Activated CD4-positive, CD25-positive, alpha-beta regulatory T cell (primary cell): ENCODE measurements at places on chromosomes 4 and X.

GRCh38 chr4:121564840-121565375, 131.9 kb downstream of the ANXA5 start:
- no peak for DNase-seq

DNA sequence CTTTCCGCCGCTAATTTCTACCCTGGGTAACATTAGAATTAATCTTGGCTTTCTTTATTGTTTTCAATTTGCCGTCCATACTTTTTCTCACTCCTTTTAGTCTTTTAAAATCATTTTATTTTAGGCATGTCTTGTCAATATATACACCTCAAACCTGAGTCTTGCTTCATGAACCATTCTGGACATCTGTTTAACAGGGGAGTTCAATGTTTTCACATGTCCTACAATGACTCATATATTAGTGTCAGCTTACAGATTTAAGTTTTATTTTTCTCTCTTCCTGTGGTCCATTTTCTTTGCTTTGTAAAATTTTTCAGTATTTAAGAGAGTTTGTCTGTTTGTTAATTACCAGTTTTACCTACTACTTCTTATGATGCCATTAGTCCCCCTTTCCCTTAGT, 89.5 kb downstream of the LCORL start:
- no peak for DNase-seq

DNA sequence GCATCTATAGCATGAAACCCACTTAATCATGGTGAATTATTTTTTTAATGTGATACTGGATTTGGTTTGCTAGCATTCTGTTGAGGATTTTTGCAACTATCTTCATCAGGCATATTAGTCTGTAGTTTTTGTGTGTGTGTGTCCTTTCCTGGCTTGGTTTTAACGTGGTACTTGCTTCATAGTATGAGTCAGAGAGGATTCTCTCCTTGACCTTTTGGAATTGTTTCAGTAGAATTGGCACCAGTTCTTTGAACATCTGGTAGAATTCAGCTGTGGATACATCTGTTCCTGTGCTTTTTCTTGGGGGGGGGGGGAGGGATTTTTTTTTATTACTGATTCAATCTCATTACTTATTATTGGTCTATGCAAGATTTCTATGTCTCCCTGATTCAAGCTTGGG, 232.0 kb upstream of the KLF8 start:
- DNase-seq = no peak

- no peak for DNase-seq
Measured at GRCh38 chr4:60544981-60545380, 655.1 kb upstream of the ADGRL3 start.

DNA sequence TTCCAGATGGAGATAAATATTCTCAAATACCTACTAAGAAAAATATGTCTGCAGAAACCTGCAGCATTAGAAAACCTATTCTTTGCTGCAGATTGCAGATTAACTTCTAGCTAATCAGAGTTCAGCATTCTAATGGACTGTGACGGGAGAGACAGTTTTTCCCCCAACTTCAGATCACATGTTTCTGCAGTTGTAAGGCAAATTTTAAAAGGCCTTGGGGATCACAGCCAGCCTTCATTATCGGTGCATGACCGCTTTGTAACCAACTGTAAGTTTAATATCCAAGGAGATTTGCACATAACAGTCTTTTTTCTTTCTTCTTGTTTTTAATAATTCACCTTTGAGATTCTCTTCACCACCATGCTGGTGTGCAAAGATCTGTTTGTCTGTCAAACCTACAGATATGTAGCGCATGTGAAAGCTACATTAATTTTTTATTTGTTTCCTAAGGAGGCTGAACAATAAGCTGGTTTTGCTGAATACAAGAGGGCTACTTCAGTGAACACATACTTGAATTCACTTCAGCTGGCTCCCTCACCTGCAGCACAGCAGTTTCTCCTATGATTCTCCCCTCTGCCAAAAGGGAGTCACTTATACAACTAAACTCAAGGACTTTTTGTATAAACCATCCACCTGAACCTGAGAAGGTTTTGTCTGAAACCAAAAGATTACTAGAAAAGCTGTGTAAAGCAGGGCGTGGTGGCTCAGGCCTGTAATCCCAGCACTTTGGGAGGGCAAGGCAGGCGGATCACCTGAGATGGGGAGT, 488.5 kb downstream of the RPA4 start:
- no peak for DNase-seq

- no peak for DNase-seq
Measured at GRCh38 chr4:7256984-7257810, 64.9 kb downstream of the SORCS2 start.

DNA sequence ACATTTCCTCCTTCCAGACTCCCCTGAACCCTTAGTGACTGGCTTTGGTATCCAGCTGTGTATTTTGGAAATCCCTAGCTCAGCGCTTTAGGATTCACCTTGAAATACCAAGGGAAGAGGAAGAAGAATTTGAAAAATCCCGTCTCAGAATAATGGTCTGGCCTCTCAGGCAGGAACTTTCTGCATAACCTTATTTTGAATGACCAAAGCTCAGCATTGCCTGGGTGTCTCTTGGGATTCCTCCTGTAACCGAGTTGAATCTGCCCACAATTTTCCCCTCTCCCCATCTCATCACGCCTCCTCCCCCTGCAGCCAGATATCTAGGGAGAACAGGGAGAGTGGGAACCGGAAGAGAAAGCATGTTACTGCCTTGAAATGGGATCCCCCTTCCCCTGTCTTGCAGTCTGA, 116.2 kb downstream of the SMIM20 start:
- no peak for DNase-seq

DNA sequence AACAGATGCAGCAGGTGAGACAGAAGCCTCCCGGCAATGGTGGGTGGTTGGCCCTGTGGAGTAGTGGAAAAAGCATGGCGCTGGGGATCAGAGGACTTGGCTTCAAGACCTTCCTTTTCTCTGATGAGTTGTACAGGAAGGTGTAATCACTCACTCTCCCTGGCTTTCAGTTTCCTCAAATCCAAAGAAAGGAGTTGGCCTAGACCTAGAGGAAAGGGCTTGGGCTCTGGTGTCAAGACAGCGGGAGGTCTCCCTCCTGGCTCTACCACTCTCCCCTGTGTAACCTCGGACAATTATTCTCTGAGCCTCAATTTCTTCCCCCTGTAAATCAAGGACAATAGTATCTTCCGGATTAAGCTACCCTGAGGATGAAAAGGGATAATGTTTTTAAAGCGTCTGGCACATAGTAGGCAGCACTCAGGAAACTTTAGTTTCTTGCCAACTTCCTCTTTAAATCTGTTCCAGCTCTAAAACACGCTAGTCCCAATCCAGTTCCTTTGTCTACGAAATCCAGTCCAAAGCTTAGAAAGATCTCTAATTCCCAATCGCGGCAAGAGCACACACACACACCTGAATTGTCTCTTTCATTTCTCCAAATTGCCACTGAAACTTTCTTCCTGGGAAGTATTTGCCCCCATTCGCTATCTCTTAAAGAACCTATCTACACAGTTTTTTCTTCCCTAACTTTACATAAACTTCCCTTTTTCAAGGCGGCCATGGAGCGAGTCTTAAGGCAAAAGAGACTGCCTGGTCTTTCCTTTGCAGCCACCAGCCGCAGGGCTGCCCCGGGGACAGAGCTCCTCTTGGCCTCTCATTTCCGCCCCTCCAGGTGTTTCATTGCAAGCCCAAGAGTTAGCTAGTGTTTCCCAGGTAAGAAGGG, 29.9 kb upstream of the GPC4 start:
- no peak for DNase-seq

GRCh38 chr4:110492522-110492921, 16.6 kb downstream of the ENPEP start:
- no peak for DNase-seq

DNA sequence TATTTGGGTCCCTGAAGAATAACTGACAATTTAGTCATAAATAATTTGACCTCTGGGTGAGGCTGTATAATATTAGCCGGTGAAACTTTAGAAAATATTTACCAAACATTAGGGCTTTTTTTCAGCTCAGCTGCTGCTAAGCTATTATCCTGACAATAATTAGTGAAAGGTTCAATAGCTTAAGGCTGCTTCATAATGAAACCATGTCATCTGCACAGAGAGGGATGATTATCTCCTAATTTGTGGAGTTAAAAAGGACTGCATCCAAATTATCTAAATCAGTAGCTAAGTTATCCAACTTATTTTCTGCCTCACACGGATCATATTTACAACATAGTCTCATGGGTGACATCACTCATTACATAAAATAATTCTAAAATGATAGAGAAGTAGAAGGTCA, 1249.8 kb downstream of the RAPGEF2 start:
- DNase-seq = no peak

- no peak for DNase-seq
Measured at GRCh38 chr4:185405296-185405999, 8.8 kb downstream of the ANKRD37 start.

DNA sequence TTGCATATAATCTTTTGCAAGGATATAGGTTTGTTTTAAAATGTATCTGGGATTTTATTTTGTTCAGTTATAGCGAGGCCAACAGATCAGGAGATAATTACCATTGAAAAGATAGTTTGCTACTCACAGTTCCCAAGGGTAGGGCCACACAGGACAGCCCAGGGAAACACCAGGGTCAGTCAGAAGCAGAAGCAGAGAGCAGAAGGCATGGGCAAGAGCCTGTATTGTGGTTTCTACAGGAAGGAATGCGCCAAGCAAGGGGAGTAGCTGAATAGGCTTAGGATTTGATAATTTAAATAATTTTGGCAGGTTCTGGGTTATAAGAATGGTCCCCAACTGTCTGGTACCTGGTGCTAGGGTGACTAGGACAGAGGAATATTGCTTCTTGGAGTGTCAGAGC, 61.6 kb downstream of the SYNPO2 start:
- no peak for DNase-seq

- no peak for DNase-seq
Measured at GRCh38 chr4:76897536-76898384, at the start of gene SOWAHB. SOWAHB (minus strand) TSS chr4:76898144; CDS start chr4:76897849, 295 bp downstream.

DNA sequence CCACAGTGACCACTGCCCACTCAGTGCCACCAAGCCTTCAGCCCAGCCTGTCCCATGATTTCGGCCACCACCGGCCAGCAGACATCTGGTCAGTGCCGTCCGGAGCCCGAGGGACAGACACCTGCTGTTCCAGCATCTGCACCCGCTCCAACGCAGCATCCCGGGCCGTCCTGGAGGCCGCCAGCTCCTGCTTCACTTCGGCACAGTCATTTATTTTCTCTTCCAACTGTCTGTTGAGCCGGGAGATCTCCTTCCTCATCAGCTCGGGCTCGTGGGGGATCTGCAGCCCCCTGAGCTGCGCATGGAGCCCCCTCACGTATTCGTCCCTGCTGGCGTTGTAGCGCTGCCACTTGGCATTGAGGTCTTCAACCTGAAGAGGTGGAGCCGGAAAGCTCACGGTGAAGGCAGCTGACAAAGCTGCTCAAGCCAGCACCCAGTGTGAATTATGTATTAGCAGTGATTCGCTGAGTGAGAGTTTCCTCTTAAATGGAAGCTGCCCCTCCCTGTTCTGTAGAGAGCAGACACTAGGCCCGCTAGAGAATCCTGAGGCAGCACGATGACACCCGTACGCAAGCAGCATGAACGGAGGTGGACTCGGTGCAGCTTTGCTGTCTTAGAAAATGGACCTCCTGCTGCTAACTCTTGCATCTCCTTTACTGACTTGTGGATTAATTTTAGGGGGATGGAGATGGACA, 11.4 kb downstream of the TNIP2 start:
- DNase-seq = no peak

GRCh38 chr4:72809208-72809607, 240.2 kb upstream of the ADAMTS3 start:
- no peak for DNase-seq

DNA sequence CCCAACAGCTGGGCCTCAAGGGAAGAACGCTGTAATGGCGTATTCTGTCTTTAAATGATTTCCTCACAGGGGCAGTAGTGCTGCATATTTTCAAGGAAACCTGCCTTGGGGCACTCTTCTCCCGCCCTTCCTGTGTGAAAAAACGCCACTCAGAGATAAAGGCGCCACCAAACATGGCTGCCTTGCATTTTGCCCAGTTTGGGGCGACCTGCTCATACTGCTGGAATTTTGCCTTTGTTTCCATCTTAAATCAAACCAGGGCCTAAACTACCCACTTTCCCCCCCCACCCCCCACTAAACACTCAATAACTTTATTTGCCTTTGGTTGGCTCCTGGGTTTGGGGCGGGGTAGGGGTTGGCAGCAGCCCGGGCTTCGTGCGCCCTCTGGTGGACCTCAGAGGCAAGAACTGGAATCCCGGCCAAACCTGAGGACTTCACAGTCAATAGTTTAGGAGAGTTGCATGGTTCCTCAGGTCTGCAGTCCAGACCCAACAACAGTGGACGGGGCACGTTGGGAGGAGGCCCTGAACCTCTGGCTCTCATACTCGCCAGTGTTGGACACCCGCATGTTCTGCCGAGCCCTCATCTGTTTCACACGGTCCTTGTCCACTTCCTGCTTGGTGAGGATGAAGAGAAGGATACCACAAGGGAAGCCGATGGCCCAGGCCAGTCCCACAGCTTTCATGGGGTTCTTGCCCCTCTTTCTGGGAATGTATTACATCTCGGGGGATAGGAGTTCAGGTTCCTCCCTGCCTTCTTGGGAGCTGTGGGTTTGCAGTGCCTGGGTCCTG, 220.1 kb upstream of the STK26 start:
- no peak for DNase-seq

- no peak for DNase-seq
Measured at GRCh38 chr4:4860600-4861389, 1.3 kb downstream of the MSX1 start.

GRCh38 chr4:147118528-147118927, 172.9 kb upstream of the TTC29 start:
- no peak for DNase-seq

- DNase-seq = no peak
Measured at GRCh38 chr4:143207555-143207954, 22.8 kb downstream of the USP38 start.

DNA sequence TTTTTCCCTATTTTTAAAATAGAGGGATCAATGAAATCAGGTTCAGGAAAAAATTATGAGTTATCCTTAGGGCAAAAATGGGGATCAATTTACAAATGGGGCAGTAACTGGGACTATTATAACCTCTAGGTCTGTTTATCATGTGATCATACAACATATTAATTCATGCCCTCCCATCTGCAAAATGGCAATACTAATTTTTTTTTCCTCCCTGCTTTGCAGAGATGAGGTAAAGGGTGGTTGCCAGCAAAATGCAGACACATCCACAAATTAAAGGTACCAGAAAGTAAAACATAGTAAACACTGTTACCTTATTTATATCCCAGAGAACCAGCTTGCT, 467 bp downstream of the HSD17B11 start:
- DNase-seq = no peak

DNA sequence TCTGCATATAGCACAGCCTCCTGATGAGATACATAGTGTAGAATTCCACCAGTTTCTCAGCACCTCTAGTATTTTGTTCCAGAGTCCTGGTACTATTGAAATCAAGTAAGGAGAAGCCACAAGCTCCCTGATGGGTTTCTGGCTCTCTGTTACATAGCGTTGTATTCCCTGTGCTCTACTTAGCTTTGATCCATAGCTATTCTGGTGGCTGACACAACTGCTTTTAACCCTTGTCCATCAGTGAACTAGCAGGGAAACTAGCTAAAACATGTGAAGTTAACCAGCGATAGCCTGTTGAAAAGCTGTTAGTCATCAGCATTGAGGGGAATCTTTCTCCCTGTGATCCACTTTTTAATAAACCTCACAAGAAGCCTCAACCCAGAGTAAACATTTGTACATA, 26.9 kb downstream of the NIPAL1 start:
- DNase-seq = no peak
